ENCODE measurements at places on chromosomes 6 and 20. TPM values are rescaled to one million over a fixed set of nuclear protein-coding genes. Genes with fewer than 3 reads are reported as not detected.

FAM210B gene
- 13.6 TPM for total RNA-seq

RHAG gene
- not detected for total RNA-seq

PHACTR3 gene
- total RNA-seq: not detected

ZFP64 gene
- total RNA-seq: 12.2 TPM

CALHM4 gene
- not detected for total RNA-seq

LKAAEAR1 gene
- total RNA-seq: 1.1 TPM

GPX5 gene
- not detected for total RNA-seq

CSNK2B gene
- total RNA-seq: 216 TPM

FRK gene
- 0.06 TPM for total RNA-seq

RSPH4A gene
- 0.22 TPM for total RNA-seq

ZNF831 gene
- 16.3 TPM for total RNA-seq

IL17A gene
- not detected for total RNA-seq

SYCP2L gene
- total RNA-seq: not detected

CST1 gene
- not detected for total RNA-seq

ZNF165 gene
- total RNA-seq: 1.3 TPM

MICB gene
- 42.8 TPM for total RNA-seq
